ENCODE measurements at places on chromosomes 1 and 21.

DNA sequence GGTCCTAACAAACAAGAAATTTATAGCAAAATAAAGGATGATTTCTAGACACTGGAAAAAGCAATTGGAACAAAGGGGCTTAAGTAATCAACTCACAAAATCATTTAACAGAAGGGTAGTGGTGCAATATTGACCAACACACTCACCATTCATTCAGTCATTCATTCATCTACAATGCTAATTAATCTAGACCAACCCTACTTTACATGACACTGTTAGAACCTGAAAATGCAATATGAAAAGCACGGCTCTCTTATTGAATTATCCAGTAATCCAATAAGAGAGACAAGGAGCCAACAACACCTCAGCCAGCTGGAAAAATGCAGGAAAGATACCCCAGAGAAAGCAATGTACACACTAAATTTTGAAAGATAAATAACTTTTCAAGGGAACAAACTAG, 310.8 kb upstream of the NR5A2 start:
- no peak for DNase-seq

GRCh38 chr1:181846001-181846645, 215.4 kb downstream of the ZNF648 start:
- no peak for DNase-seq

- no peak for DNase-seq
These were observed 14.0 kb upstream of the CTRC start for GRCh38 chr1:15424146-15424667.

DNA sequence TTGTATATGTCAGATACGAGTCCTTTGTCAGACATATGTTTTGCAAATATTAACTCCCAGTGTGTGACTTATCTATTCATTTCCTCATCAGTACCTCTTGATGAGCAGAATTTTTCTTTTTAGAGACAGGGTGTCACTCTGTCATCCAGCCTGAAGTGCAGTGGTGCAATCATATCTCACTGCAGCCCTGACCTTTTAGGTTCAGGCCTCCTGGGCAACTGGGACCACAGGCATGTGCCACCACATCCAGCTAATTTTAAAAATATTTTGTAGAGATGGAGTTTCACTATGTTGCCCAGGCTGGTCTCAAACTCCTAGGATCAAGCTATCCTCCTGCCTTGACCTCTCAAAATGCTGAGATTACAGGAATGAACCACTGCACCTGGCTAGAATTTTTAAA, 93.0 kb downstream of the HLCS start:
- DNase-seq: no peak

DNA sequence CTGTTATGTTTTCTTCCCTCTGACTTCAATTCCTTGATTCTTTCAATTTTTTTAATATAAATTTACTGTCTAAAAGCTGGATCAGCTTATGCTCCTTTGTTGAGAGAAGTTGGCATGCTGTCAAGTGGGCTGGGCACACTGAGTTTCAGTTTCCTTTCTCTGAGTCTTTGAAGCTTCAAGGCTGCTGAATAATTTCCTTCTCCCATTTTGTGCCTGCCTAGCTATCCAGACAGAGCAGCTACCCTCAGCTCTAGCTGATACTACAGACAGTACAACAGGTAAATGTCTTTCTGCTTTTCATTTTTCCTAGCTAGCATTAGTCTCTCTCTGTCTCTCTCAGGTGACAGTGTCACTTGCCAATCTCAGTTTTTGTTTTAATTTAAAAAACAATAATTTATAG, at the start of gene IFI44:
Gene IFI44, plus strand, starts transcription at position 204 of the 400 bp plus-strand sequence. CDS start 365 bp downstream, outside the sequence.
- DNase-seq: no peak

DNA sequence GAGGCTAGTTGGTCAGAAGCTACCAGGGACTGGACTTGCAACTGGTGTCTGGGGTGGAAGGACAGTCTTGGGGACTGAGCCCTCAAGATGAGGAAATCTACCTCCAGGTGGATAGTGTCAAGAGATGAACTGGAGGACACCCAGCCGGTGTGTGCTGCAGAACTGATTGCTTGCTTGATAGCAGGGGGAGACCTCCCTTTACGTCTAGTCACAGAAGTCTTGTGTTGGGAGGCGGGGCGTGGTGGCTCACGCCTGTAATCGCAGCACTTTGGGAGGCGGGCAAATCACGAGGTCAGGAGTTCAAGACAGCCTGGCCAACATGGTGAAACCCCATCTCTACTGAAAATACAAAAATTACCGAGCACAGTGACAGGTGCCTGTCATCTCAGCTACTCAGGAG, 4.9 kb downstream of the RCC2 start:
- DNase-seq: no peak

DNA sequence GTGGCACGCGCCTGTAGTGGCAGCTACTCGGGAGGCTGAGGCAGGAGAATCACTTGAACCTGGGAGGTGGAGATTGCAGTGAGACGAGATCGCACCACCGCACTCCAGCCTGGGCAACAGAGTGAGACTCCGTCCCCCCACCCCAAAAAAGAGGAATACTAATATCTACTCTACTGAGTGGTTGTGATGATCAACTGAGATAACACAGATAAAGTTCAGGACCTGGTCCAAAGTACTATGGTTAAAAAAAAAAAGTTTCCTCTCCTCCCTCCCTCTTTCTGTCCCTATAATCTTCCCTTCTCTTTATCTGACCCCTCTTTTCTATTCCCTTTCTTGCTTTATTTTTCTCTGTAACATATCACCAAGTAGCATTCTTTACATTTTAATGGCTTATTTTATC, 4.0 kb upstream of the RORC start:
- no peak for DNase-seq

GRCh38 chr21:27802816-27803475, 836.1 kb upstream of the ADAMTS5 start:
- DNase-seq: no peak

GRCh38 chr1:59499943-59500569, 203.2 kb downstream of the FGGY start:
- DNase-seq: no peak

DNA sequence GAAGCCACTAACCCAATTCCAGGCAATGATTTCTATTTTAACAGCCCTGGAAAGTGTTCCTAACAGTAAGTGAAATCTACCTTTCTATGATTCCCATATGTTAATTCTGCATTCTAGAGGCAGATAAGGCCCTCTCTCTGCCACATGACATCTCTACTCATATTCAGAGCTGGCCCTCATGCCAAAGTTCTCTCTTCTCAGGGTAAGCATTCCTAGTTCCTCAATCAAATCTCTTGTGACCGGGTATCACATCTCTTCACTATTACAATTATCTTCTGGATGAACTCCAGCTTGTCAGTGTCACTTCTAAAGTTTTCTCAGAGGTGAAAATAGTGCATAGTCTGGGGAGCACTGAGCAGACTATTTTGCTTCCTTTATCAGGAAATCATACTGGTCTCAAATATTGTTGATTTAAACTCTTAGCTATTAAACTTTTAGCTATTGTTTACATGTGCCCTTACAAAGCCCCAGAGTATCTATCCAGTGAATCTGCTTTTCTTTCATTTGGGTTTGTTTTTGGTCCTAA, 66.4 kb upstream of the TNFSF18 start:
- DNase-seq: no peak

DNA sequence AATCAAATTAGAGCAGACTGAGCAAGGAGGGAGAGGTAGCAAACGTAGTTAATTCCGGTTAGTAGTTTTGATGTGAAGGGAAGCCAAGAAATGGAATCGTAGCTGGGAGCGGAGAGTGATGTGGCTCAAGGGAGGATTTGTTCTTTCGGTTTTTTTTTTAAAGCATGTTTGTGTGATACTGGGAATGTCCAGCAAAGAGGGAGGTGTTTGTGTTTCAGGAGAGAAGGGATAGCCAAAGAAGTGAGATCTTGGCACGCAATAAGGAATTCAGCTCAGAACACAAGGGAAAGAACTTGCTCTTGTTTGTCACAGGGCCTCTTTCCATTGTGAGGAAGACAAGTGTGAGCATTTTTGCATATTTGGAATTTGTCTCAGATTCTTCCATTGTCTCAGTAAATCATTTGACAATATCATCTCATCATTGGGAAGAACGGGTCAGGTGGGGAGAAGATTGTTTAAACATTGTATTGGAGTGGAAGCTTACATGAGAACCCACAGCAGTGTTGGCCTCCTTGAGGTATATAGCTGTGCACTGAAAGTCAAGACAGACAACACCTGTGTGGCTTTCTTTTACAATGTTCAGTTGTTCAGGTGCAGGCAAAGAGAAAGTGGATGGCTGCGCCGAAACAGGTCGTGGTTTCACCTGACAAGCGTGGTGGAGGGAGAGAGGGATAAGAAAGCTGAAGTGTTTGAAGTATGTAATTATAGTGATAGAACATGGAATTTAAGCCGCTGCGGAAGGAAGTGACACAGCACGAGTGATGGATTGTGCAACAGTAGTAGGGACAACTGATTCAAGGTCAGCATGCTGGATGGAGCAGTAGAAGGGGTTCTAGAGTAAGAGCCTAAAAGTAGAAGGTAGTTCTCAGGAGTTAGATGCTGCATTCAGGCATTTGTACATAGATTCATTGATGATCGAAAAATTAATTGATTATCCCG, 25.4 kb downstream of the FMN2 start:
- no peak for DNase-seq

GRCh38 chr1:202728951-202729350, 18.7 kb upstream of the SYT2 start:
- DNase-seq: no peak

GRCh38 chr1:41658431-41659158, 174.1 kb upstream of the EDN2 start:
- no peak for DNase-seq

DNA sequence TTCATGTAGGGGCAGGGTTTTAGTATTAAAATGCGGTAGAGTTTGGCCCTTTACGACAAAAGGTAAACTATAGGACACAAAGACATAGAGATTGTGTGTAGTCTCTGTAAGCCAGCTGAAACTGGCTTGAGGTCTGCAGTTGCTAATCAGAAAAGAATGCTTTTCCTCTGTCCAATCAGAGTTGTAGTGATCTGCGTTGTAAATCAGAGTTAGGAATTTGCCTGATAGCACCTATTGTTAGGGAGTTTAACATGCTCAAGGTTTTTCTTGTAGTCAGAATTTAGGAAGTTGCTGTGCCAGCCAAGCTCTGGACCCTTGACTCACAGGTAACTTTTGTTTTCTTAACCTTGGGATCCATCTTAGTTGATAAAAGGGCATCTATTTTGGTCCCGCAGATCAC, 61.2 kb upstream of the VTCN1 start:
- DNase-seq: no peak

GRCh38 chr1:41802532-41803501, 115.9 kb downstream of the HIVEP3 start:
- no peak for DNase-seq

- DNase-seq: no peak
These were observed 42.1 kb upstream of the HUNK start for GRCh38 chr21:31830701-31831100.

- DNase-seq: no peak
These were observed 207.4 kb downstream of the FGGY start for GRCh38 chr1:59504276-59504675.

- no peak for DNase-seq
These were observed 53.7 kb upstream of the WNT4 start for GRCh38 chr1:22196641-22197040.

DNA sequence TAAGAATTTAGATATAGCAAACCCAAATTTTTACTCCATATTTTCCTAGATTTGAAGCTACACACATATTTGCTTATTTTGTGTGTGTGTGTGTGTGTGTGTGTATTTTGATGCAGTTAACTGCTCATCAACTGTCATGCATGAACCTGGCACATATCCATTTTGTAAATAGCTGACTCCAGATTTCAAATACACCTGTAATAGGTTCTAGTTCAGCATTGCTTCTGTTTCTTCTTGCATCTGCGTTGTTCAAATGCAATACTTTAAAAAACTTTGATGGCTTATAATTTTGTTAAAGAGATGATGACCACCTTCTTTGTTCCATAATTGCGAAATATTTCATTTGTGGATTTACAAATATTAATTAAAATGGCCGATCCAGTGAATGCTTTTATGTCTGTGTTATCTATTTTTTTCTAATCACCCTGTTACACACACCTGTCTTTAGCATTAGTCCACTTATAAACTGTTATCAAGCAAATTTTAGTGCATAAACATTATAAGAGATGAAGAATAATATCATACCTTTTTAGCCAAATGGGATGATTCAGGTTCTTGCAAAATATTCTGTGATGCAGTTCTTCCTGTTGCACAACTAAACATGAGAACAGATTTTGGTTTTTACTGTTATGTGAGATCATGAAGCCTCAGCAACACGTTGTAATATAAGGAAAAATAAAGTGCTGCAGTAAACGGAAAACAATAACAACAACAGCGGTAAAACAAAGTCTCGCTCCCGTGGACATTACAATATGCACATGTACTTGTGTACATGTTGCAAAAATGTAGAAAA, 12.7 kb upstream of the S100A11 start:
- no peak for DNase-seq

DNA sequence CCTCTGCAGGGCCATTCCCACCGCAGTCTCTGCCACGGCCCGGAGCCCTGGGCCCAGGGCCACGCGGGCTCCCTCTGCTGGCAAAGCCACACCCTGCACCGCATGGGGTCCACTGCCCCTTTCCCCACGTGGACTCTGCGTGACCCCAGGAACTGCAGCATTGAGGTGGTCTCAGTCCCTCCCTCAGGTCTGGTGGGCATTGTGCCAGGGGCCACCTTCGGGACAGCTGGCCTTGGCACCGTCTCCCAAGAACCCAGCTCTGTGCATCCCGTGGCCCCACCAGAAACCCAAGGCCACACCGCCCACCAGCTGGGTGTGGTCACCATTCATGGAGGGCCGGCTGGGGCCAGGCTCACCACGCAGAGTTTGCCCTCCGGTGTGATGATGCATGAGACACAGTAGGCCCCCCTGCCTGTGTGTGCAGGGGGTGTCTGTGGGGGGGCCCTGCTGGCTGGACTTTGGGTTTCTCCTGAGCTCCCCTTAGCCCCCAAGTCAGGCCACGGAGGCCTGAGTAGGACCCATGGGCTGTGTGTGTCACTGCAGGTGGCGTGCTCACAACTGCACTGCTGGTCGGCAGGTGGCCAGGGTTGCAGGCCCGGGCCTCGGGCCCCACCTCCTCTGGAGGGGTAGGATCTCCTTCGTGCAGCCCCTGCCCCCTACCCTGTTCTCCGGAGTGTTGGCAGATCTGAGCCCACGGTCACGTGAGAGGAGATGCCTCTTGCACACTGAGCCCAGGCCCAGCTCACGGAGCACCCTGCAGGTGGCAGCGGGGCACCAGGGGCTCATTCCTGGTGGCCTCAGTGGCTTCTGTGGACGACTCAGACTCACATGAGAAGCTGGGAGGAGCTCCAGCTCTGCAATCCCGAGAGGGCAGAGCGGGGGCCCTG, 5.8 kb downstream of the VWA1 start:
- DNase-seq: peak; percentile 98

DNA sequence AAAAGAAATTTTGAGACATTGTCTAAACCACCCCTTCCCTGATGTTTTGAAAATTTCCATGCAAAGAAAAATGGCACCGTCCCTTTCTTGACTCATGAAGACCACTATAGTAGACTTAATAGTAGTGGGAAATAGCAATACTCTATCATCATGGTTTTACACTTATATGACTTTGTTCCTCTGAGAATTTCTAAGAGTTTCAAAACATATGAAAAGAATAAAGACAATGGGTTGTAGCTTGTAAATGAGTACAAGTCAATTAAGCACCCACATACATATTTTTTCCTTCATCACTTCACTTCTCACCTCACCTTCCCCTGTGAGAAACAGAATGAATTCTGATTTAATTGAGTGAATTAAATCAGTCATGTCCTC, 151.7 kb downstream of the LYPLAL1 start:
- DNase-seq: no peak

Data from 8988T (cell line).